ENCODE measurements at places on chromosomes 13 and 19.
A peak's percentile ranks its signal among the peaks of the same experiment; 100 is the strongest.

- no peak for DNase-seq
These were observed 66.7 kb downstream of the LRRC63 start for GRCh38 chr13:46278474-46278873.

DNA sequence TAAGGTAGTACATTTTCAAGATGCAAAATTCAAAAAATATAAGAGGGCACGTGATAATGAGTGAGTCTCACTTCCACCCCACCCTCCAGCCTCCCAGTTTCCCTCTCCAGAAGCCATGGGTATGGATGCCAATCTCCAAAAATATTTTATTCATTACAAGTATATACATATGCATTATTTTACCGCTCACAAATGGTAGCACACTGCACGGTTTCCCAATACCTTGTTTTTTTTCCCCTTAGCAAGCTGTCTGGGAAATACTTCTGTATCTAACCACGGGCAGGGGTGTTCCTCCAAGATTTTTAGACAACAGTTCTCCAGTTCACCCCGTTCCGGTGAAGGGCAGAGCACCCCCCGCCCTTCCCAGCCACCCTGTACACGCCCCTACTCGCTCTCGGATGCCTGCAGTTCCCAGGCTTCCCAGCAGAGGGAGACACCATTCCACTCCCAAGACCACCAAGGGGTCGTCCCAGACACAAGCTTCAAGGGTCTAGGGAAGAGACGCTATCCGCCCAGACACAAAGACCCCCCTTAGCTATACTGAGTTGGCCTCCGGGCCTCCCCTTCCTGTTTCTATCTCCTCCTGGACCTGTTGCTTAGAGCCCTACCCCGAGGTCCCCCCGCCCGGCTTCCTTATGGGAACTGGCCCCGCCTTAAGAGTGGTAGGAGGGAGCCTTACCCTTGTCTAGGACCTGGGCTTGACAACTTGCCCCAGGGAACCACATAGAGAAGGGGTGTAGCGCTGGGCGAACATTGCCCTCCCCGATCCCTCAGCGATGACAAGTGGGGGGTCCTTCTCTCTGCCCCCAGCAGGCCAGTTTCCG is 1.1 kb upstream of the FXYD3 start:
- peak; percentile 83 for DNase-seq

GRCh38 chr19:39389631-39390414 is 1.1 kb downstream of the PAF1 start:
- no peak for DNase-seq

DNA sequence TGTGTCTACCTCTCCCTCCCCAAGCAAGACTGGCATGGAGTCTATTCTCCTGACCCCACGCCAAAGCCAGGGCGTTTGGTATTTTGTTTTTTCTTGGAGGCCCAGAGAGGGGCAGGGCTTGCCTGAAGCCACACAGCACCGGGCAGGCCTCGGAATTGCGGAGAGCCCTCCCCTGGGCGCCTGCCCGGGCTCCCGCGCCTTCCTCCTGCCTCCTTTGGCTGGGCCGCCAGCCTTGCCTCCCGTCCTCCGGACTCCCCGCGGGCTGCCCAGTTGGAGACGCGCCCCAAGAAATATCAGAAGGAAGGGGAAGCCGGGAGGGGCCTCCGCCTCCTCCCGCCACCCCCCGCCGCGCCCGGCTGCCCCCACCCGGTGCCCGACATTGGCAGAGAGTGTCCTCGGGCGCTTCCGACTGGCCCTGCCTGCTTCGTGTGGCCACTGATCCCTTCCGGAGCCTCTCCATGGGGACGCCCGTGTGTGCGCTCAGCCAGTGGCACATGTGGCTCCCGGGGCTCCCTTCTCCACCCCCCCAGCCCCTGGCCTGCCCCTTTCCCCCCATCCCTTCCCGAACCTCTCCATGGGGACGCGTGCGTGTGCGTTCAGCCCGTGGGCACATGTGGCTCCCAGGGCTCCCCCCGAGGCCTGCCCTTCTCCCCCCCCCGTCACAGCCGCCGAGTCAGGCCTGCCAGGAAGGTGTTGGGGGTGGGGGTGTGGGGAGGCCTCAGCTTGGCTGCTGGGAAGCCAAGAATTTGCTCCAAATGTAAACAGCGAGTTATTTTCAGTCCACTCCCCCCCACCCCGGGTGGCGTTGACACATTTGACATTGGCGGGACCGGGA is 37.3 kb downstream of the NFIC start:
- DNase-seq, result no peak

DNA sequence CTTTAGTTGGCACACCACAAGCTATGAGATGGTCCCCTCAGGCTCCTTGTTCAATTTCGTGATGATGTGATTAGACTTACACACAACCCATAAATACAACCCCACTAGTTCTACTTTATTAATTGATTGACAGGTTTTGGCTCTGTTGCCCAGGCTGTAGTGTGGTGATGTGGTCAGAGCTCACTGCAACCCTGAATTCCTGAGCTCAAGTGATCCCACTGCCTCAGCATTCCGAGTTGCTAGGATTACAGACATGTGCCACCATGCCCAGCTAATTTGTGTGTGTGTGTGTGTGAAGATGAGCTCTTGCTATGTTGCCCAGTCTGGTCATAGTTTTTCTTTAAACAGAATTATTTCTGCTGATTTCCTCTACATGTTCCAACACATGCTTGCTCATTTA is 17.5 kb upstream of the HTR2A start:
- DNase-seq, result no peak

- DNase-seq, result no peak
These were observed 409.3 kb downstream of the DIAPH3 start for GRCh38 chr13:59754411-59754810.

DNA sequence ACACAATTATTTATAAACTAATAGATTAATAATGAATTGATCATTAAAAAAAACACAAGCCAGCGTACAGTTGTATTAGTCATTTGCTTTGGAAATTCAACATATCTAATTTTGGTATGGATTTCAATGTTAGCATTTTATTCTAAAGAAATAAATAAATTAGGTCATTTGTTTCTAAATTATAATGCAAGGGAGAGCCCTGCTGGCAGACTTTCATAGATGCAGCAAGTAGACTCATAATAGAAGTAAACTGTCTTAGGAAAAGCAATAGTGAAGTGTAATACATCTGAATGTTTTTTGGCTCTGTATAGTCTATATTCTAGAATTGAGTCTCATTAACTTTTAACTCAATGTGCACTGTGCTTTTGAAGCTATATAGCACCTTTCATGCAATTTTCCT is 982.4 kb upstream of the MIR17HG start:
- no peak for DNase-seq

DNA sequence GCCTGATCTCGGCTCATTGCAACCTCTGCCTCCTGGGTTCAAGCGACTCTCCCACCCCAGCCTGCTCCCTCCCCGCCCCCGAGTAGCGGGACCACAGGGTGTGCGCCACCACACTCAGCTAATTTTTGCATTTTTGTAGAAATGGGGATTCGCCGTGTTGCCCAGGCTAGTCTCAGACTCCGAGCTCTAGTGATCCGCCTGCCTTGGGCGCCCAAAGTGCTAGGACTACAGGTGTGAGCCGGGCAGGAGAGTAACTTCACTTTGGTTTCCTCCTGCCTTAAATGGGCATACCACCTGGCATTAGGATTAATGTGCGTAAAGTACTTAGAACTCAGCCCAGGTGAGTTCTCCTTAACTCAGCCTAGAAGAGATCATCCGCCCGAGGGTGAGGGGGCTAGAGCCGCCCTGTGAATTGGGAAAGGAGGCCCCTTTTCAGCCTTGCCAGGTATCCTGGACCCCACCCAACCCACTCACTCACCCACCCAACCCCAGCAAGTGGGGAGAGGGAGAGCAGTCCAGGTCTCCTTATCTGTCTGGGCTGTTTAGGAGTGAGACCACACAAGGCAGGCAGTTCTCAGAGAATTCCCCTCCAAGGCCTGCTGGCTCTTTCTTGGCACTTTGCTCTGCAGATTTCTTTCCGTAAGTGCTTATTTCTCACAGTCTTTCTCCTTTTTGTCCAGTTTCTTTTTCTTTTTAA is 1.2 kb upstream of the ZFP36 start:
- DNase-seq, result no peak

DNA sequence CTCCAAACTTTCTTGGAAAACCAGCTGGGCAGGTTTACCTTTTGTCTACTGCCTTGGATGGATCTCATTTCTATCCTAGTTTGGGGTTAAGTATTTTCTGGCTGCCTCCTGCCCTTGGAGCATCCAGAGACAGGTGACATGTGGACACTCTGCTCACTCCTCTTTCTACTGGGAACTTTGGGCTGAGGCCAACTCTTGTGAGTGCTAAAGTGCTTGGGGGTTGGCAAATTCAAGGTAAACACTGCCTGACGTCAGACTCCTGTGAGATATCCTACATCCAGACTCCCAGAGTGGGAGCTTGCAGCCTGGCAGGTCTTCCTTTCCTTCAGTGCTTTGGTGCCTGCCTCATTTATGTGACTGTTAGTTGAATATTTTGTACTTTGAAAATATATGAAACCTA is 388.1 kb downstream of the KCNRG start:
- DNase-seq, result no peak

GRCh38 chr19:15104411-15104810 is 2.8 kb upstream of the SYDE1 start:
- no peak for DNase-seq

DNA sequence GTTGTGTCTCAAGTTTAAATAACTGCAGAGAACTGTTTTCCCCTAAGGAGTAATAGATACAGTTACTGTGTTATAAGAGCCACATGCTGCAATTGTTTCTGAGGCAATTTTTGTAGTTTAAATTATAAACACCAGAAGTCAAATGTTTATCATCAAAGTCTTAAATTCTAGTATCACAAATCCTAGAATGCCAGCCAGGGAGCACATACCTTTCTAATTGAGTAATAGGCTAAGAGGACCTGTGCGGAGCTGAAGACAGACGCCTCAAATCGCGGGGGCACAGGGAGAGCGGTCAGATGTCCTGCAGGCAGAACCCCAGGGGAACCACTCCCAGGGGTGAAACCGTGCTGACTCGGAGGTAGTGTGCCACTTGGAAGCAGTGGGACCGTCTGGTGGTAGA is 65.2 kb upstream of the TNFRSF19 start:
- DNase-seq, result no peak

- DNase-seq, result peak; percentile 80
These were observed 4.5 kb downstream of the TPRX2 start for GRCh38 chr19:47863514-47863936.

GRCh38 chr13:40352380-40352778 is 314.1 kb downstream of the FOXO1 start:
- no peak for DNase-seq

GRCh38 chr13:84481958-84482357 is 599.7 kb upstream of the SLITRK1 start:
- no peak for DNase-seq

- DNase-seq, result peak; percentile 85
These were observed 1.3 kb downstream of the CSNK1G2 start for GRCh38 chr19:1942078-1942933.

DNA sequence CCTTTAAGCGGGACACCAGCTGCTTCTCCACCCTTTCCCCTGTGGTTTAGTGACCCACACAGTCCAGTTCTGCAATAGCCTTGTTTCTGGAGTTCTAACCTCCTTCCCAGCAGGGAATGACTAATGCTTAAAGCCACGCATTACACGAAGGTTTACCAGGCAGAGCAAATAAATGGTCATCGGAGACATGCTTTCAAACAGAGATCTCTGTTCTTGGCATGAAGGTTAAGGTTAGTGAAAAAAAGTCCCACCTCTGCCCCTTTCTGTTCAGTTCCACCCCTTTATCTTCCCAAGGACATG is 25.3 kb upstream of the MEDAG start:
- DNase-seq, result no peak

GRCh38 chr19:47027586-47028088 is 8.0 kb downstream of the NPAS1 start:
- DNase-seq, result no peak

DNA sequence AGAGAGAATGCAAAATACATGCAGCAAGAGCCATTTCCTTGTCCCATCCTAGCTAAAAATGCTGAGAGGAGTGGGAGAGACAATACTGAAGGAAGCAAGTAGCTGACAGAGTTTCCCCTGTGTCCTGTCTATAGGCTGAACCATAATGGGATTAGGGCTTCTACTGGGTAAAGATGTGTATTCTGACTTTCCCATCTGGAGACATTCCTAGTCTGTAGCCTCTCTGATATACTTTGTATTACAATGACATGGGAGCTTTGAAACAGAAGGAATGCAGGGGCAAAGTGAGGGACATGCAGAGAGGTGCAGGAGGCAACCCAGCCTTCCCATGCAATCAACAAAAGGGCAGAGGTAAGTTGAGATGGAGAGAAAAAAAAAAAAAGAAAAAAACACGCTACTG is 10.5 kb upstream of the GPC6 start:
- no peak for DNase-seq

- DNase-seq, result no peak
These were observed 3.4 kb downstream of the NOTCH3 start for GRCh38 chr19:15197275-15197941.

DNA sequence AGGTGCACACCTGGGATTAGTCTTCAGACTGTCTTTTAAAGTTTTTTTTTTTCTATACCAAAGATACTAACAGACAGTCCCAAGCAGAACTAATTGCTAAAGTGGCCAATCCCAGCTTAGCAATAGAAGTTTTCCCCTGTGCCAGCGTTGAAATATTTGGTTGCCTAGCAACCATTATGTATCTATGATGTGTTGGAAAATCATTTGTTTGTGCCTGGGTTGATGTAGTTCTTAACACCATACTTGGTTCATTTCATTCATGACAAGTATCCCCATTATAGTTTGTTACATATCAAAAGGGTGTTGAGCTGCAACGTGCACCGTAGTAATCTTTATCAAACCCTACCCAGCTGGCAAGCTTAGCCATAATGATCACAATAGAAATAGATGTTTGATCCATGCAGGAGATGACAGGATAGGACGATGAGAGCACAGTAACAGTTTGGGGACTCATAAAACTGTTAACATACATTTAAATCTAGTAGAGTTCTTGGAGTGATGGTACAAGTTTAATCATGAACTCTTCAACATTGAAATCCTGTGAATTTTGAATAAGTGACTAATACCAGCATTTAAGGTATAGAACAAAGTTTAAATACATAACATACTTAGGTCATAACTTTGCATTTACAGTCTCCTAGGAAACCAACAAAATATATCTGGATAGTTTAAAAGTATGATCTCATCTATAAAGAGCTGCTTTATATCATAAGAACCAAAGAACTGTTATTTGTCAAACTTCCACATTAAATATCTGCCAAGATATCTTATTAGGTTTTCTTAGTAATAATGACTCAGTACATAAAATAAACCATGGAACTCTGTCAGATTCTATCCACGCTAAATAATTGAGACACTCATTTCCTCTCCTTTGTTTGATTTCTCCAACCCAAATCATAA is 73.4 kb downstream of the MBNL2 start:
- DNase-seq, result no peak
